RKO (cell line): ENCODE measurements at places on chromosomes 1 and 21.

- no peak for DNase-seq
These were observed 8.5 kb downstream of the INKA2 start for GRCh38 chr1:111730706-111731105.

- no peak for DNase-seq
These were observed 15.3 kb downstream of the ARPC5 start for GRCh38 chr1:183620311-183620710.

GRCh38 chr21:14480411-14481031 lies 65.6 kb downstream of the SAMSN1 start:
- DNase-seq: no peak

- DNase-seq: peak; percentile 14
These were observed 8.6 kb upstream of the MT1HL1 start for GRCh38 chr1:237012788-237013383.

DNA sequence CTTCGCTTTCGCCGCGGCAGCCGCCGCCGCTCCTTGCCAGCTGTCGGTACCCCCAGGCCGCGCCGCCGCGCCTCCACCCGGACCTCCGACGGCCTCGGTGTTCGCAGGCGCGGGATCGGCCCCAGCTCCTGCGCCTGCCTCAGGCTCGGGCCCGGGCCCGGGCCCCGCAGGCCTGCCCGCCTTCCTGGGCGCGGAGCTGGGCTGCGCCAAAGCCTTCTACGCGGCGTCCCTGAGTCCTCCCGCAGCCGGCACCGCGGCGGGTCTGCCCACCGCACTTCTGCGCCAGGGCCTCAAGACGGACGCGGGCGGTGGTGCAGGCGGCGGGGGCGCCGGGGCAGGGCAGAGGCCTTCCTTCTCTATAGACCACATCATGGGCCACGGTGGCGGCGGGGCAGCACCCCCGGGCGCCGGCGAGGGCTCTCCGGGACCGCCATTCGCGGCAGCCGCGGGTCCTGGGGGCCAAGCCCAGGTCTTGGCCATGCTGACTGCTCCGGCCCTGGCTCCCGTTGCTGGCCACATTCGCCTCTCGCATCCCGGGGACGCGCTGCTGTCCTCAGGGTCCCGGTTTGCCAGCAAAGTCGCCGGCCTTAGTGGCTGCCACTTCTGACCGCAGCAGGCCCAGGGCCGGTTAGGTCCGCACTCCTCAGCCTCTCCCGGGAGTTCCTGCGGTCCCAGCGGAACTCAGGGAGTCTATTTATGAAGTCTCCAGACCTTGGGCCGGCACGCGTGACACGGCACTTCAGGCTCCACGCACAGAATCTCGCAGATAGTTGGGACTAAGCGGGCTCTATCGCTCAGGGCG lies 1.4 kb downstream of the FOXD2 start:
- no peak for DNase-seq

DNA sequence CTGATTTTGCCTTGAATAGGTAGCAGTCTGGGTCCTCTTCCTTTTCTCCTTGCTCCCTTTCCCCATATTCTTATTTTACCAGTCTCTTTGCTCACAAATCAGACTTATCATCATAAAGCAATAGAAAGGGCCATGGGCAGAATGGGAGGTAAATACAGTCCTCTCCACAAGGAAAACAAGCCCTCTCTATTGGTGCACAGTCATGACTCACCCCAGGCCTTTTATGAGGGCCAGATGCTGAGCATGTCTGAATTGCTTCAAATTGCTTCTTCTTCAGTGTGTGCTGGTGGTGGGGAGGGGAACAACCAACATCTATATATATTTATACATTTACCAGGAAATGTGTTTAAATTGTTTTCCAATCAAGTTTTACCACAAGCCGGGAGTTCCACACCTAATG lies 75.2 kb downstream of the GFI1 start:
- peak; percentile 24 for DNase-seq

DNA sequence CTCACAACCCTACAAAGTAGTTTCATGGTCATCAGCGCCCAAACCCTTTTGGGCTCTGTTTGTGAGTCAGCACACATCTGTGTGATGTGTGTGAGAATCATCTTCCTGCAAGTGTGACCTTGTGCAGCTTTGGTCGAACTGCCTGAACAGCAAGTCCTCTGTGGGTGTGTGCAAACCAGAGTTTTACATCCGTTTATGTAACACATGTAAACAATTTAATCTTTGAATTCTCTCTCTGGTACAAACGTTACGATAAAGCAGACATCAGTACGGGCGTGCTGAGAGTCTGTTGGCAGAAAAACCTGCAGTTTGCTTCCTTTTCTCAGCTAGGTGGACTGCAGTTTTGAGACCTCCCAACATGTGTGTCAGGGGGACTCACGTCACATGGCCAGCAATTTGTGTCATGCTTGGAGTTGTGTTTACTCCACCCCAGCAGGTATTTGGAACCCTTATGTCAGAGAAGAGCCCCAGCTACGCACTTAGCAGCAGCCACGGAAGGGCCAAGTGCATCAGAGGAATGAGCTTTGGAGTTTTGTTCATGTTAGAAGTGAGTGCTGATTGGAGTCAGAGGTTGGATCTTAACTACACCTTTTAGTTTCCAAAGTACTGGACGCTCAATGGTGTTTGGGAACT lies 230.8 kb downstream of the PAPPA2 start:
- DNase-seq: no peak

- peak; percentile 12 for DNase-seq
These were observed 81.4 kb downstream of the RUNX1 start for GRCh38 chr21:34967509-34968289.

GRCh38 chr1:15201849-15202551 lies 45.0 kb upstream of the FHAD1 start:
- no peak for DNase-seq

- DNase-seq: no peak
These were observed 4.6 kb downstream of the COL9A2 start for GRCh38 chr1:40312238-40313205.

DNA sequence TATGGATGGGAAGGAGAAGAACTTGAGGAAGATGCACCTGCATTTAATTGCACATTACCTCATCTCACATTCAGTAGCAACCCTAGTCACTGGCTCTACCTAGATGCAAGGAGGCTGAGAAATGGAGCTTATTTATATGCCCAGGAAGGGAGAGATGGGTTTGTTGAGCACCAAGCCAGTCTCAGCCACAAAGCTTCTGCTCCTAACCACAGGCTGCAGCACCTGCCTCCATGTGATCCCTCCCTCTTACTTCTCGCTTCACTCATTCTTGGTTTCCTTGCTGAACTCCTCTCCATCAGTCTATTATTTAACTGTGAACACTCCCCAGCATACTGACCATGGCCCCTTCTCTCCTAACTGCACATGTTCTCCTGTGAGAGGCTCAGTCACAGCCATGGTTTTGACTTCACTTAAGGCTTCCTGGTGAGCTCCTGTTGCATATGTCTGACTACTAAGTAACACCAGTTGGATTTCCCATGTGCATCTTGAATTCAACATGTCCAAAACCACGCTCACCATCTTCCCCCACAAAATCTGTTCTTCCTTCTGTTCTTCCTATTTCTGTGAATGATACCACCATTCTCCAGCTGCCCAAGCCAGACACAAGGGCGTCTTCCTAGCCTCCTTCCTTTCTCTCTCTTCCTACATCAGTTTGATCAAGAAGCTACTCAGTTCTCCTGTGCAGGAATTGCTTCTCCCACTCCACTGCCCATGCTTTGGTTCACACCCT lies 139.8 kb downstream of the AK5 start:
- DNase-seq: no peak

DNA sequence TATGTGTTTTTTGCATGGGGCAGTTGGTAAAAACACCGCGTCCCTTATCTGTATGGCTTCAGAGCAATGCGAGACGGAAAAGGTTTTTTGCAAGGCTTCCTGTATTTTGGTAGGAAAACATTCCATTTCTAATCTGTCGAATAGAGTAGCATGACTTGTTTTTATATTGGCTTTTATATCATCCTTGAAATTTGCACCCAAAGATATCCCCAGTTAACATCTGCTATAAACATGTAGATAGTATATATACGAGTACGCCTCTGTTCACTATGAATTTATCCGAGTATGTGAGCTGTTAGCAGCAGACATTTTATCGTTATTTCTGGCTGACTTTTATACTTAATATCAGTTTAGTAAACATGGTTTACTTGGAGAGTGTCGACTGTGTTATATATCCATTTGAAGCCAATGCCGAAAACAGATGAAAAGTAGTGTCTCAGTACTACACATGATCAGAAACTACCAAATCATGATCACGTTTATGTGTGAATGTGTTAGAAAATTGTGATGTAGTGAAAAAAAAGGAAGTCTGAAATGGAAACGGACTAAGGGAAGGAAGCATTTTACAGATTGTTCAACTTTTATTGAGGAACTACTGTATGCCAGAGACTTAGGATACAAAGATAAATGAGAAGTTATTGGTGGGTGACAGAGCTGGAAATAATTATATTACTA lies 1.0 kb downstream of the LEPR start:
- peak; percentile 16 for DNase-seq

- no peak for DNase-seq
These were observed 771.5 kb upstream of the ADGRL2 start for GRCh38 chr1:81029266-81029665.

DNA sequence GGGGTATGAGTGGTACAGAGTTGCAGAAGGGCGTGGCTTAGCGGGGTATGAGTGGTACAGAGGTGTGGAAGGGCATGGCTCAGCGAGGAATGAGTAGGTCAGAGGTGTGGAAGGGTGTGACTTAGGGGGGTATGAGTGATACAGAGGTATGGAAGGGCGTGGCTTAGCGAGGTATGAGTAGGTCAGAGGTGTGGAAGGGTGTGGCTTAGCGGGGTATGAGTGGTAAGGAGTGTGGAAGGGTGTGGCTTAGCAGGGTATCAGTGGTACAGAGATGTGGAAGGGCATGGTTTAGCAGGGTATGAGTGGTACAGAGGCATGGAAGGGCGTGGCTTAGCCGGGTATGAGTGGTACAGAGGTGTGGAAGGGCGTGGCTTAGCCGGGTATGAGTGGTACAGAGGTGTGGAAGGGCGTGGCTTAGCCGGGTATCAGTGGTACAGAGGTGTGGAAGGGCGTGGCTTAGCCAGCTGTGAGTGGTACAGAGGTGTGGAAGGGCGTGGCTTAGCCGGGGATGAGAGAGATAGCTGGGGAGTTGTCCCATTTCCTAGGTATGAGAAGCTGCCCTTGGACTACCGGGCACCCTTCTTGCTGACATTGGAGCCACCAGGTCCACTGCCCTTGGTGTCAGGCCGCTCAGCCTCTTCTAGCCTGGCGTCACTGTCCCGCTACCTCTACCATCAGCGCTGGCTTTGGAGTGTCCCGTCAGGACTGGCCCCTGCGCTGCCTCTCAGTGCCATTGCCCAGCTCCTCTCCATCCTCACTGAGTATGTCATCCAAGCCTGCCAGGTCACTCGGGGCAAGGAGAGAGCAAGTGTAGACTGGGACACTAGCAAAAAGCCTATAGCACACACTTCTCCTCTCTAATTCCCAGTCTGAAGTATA lies 29.8 kb downstream of the HYI start:
- DNase-seq: no peak

DNA sequence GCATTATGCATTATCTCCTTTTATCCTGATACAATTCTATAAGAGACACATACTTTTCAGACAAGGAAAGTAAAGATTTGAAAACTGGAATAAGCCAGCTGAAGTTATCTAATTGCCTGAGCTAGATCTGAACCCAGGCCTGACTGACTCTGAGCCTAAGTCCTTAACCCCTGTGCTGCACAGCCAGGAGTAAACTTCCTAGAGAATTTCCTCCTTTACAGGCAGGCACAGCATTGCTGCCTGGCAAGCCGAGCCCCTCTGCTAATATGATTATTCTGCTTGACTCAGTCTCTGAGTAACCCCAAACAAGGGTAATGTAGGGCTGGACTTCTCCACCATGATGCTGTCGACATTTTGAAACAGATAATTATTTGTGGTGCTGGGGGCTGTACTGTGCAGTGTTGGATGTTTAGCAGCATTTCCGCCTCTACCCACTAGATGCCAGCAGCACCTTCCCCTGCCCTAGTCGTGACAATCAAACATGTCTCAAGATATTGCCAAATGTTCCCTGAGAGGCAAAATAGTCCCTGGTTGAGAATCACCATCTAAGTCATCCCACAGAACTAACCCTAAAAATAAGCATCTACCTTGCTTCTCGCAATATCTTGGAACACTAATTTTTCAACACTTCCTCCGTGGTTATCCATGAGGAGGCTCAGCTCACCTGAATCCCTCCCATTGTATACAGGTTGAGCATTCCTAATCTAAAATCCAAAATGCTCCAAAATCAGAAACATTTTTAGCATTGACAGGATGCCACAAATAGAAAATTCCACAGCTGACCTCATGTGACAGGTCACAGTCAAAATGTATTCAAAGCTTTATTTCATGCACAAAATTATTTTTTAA lies 18.5 kb downstream of the CAMK1G start:
- peak; percentile 79 for DNase-seq

- DNase-seq: no peak
These were observed 20.1 kb downstream of the URB1 start for GRCh38 chr21:32372755-32373154.

DNA sequence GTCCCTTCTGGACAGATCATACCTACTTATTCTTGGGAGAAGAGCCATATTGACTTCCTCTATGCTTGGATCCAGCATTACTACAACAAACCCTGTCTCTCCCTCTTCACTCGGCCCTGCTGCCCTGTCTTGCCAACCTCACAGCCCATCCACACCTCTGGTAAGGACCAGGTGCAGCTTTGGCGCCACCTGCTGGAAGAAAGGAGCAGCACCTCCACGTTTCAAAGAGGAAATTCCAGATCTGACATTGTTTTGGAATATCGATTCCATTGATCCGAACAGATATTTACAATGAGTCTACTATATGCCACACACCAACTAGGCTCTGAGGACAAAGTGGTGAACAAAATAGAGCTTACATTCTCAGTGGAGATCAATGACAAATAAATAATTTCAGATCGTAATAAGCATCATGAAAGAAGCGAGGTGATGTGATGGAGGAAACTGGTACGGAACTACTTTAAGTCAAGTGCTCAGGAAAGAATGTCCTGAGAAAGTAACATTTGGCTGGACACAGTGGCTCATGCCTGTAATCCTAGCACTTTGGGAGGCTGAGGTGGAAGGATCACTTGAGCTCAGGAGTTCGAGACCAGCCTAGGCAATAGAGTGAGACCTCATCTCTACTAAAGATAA lies 18.7 kb downstream of the MFSD2A start:
- DNase-seq: peak; percentile 61

DNA sequence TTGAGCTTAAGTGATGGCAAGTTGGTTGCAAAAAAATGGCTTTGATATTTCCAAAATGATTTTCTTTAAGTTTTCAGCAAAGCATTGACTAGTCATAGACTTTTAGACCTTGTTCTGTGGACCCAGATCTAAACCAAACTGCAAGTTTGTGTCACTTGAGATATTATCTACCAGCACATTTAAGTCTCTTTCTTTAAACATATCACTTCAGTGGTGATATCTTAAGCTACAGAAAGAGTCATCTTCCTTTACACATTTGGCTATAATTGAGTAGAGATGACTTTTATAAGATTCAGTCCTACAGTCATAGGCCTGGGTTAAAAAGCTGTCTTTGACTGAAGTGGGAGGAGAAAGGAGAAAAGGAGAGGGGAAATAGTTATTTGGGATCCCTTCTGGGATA lies 95.2 kb downstream of the RUNX1 start:
- DNase-seq: no peak

GRCh38 chr1:22256213-22256512 lies 113.3 kb upstream of the WNT4 start:
- no peak for DNase-seq
